Dermis microvascular lymphatic vessel endothelial cell (primary cell): ENCODE measurements at places on chromosomes 13 and 19.
A peak's percentile ranks its signal among the peaks of the same experiment; 100 is the strongest.

DNA sequence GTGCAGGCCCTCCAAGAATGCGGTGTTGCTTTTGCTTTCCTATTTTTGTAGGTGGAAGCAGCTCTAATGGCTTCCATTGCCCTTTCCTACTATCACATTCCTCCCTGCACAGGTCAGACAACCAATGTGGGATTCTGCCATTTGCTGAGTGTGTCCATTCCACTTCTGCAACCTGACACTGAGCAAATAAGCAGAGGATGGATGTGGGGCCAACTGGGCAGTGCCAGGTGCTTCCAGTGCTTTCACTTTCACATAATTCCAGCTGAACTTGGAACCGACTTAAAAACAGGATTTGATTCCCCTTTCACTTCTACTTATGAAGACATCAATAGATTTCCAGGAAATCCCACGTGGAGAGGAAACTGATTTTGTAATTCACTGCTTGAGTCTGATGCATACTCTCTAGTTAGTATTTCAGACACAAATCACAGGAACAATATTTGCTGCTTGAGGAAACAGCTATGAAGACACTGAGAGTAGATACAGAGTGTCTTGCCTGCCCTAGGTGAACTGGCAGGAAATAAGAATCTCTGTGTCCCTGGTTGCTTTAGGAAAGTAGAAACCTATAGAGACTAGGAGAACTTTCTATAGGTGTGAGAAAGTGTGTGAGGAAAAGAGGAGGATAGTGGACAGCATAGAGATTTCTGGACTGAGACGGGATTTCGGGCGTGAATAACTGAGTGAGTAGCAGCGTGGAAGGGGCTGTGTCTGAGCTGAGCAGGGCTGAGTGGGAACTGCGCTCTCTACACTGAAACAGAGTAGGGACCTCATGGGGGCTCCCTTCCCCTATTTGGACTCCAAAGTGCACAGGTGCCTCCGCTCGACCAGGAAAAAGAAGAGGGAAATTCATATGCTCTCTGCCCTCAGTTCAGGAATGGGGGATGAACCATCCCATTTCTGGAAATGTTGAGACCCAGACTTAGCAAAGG, 22.5 kb downstream of the LGALS16 start:
- peak; percentile 36 for DNase-seq

- DNase-seq = peak; percentile 5
Measured at GRCh38 chr13:26255691-26256277, 1.9 kb downstream of the CDK8 start.

- no peak for DNase-seq
Measured at GRCh38 chr13:43374621-43375020, 351.2 kb downstream of the DNAJC15 start.

DNA sequence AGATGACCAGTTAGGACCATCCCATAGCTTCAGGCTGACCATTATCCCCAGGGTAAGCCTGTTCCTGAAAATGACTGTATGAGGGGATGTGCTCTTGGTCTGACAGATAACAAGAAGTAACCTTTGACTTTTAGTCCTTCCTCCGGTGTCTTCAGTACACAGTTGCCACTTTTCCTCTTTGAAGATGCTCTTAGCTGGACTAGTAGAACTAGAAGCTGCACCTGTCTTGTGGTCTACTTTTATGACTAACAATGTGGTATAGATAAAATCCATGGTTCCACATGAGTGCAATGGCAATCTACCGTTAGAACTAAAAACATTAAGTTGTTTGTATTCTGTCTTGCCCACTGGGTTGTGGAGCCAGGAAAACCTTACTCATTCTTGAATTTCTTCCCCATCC, 5.9 kb upstream of the RUBCNL start:
- no peak for DNase-seq

DNA sequence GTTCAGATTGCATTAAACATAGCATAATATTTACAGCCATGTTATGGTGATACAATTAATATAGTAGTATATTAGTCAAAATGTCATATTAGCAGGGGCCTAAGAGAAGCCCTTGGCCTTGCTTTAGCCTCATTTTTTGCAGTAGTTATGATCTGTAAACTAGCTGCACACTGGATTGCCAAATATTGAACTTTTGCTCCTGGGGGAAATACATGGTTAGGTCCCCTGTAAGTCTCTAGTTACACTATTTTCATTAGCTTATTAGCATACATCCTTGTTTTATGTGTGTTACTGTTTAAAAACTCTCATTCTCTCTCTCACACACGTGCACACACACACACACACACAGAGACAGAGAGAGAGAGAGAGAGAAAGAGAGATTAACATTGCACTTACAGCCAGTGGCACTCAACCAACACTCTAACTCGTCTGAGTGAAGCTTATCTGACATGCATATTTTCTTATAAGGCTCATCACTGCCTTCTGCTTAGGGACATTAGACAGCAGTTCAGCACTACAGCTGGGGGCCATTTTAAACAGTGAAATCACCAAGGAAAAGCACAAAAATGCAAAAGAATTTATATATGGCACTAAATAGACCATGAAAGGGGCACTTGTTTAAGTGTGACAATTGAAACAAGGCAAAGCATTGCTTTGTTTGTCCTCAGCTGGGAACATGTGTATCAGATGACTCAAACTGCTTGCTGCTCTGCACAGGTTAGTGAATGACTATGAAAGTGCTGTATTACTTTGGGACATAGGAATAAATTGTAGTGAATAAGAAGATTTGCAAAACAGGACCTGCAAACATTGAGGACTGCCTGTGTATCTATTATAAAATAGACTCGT, 278.7 kb downstream of the GPC6 start:
- no peak for DNase-seq

DNA sequence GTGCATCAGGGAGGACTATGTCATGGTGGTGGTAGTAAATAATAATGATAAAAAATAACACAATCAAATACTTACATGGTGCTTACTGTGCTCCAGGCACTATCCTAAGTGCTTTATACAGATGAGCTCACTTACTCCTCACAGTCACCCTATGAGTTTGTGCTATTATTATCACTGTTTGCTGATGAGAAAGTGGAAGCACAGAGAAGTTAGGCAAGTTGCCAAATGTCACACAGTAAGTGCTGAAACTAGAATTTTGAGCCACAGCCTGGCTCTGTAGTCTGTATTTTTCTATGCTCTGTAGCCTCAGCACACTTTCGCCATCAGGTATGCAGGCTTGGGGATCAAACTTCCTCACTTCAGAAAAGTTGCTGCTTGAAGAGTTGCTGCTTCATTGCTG, 46.6 kb downstream of the HTR2A start:
- no peak for DNase-seq

DNA sequence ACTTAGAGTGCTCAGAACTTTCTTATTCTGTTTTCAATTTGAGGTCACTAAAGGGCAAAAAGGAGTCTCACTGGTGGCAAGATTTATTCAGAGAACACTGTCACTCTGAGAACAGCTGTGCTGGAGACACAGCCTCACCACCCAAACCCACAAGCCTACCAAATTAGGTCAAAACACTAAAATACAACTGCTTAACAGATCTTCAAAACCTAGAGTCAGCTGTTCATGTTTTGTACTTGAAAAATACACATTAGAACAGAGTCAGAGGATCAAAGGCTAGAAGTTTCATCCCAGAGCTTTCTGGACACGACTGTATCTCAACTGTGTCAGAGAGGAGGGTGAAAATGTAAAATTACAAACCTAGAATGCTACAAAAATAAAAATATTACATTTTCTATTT, 89.3 kb downstream of the MIPEP start:
- DNase-seq = no peak

- DNase-seq = no peak
Measured at GRCh38 chr13:47033216-47033615, 136.4 kb upstream of the HTR2A start.

DNA sequence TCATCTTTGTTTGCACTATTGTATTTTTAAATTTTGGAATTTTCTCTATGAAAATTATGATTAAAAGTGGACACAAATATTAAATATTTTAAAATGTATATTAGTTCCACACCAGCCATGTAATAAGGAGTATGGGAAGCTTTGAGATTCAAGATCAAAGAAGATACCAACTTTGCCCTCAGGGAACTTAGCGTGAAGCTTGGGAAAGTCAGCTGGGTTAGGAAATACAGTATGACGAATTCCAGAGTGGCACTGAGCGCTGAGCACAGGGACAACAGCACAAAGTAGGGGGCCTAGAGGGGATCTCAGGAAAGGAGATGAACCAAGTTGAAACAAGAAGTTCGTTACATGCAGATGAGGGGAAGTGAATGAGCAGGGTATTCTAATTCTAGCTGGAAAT, 76.9 kb upstream of the SHISA2 start:
- DNase-seq = no peak

- DNase-seq = peak; percentile 77
Measured at GRCh38 chr19:47363758-47364531, 14.8 kb downstream of the DHX34 start.

DNA sequence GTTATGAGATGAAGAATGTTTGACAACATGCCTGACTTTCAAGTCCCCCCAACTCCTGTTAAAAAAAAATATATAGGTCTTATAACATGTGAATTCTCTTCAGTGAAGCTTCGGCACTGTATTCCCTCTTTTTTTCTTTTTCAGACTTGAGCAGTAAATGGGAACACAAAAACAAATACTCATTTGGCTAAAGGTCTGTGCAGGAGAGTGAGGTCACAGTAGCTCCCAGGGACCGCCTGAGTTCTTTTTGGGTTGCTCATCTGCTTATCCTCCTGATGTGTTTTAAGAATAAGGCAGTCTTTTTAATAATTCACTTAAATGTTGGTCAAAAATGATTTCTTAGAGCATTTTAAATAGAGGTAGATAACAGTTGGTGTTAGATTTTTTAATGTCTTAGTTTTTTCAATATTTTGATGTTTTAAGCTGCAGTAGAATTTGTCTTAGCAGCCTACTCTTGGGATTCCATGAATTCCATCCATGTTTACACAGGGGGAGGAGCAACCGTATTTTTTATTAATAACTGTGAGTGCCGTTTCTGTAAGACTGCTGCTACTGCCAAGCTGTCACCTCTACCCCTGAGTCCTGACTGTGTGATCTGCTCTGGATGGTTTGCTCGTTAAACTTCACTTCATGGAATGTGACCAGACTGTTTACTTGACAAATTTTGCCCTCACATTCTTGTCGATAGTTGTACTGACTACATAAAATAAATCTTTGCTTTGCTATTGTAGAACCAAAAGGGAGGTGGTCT, 14.9 kb downstream of the HNRNPM start:
- DNase-seq = no peak

DNA sequence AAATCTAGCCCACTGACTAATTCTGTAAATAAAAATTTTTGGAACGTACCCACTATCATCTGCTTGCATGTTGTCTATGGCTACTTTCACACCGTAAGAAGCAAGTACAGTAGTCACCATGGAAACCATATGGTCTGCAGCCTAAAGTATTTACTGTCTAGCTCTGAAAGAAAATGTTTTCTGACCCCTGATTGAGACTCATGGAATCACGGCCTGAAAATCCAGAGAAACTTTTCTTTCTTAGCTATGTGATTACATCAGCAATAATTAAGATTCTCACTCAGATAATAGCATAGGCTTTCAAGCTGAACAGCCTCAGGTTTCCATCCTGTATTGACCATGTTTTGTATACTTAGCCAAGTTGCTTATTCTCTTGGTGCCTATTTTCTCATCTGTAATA, 264.6 kb downstream of the NHLRC3 start:
- no peak for DNase-seq

GRCh38 chr13:100525453-100526317, 62.9 kb downstream of the GGACT start:
- no peak for DNase-seq

- DNase-seq = no peak
Measured at GRCh38 chr19:46602392-46603194, 1.5 kb downstream of the CALM3 start.

GRCh38 chr13:41408121-41408520, 49.2 kb upstream of the RGCC start:
- DNase-seq = peak; percentile 41

DNA sequence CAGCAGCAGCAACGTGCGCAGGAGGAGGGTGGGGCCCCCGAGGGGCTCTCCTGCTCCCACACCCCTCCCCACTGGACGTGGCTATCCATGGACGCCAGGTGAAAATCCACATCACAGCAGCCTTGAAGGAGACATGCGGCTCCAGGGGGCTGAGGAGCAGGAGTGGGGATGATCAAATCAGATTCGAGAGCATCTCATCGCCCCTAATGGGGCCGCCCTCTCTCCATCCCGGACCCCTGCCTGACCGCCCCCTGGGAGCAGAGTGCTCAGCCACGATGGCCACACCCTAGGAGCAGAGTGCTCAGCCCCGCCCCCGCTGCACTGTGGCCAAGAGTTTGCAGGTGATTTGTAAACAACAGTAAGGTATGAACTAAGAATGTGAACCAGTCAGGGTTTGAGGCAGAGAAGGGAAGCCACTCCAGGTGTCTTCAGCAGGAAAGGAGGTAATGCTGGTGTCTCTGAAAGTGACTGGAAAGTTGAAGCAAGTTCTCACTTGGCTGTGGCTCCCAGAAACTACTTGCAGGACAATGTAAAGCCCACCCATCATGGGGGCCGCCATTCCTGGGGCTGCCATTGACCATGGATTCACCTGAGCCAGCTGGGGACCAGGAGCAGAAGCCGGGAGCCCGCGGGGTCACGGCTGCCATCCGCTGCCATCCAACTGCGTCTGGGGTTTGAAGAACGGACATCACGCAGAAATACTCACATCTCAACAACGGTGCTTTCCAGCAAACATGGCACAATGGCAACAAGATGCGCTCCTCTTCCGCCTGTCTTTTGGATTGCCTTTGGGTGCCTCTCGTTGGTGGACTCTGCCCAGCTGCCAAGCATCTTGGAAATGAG, 71.8 kb downstream of the SPACA7 start:
- no peak for DNase-seq

GRCh38 chr19:1045247-1045603, 5.3 kb downstream of the ABCA7 start:
- peak; percentile 56 for DNase-seq

DNA sequence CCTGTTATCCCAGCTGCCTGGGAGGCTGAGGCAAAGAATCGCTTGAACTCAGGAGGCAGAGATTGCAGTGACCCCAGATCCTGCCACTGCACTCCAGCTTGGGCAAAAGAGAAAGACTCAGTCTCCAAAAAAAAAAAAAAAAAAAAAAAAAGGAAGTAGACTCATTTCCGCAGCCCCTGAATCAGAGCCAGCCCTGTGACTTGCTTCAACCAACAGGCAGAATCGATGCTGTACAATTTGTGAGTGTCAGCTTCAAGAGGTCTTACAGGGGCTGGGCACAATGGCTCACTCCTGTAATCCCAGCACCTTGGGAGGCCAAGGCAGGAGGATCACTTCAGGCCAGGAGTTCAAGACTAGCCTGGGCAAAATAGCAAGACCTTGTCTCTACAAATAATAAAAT, 12.8 kb downstream of the ANKRD27 start:
- peak; percentile 84 for DNase-seq

DNA sequence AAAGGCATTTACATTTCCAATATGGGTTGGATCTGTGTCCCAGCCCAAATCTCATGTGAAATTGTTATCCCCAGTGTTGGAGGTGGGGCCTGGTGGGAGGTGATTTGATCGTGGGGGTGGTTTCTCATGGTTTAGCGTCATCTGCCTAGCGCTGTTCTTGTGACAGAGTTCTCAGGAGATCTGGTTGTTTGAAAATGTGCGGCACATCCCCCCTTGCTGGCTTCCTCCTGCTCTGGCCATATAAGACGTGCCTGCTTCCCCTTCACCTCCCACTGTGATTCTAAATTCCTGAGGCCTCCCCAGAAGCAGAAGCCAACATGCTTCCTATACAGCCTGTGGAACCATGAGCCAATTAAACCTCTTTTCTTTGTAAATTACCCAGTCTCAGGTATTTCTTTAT, 126.2 kb upstream of the FNDC3A start:
- DNase-seq = no peak

GRCh38 chr13:98676239-98676638, 76.2 kb downstream of the SLC15A1 start:
- no peak for DNase-seq

GRCh38 chr19:16148443-16149229, 5.2 kb downstream of the HSH2D start:
- DNase-seq = no peak

GRCh38 chr19:18122860-18123795, 25.6 kb downstream of the MAST3 start:
- DNase-seq = peak; percentile 65
